ENCODE measurements at places on chromosomes 3 and 15. TPM values are rescaled to one million over a fixed set of nuclear protein-coding genes. Genes with fewer than 3 reads are reported as not detected.

Gene SH2D7
- polyA plus RNA-seq = not detected

Gene C3orf85
- 46.4 TPM for polyA plus RNA-seq

Gene C3orf49
- polyA plus RNA-seq = 0.13 TPM

Gene PPP1R14D
- not detected for polyA plus RNA-seq

Gene SLC6A11
- 0.01 TPM for polyA plus RNA-seq

Gene ABHD5
- polyA plus RNA-seq = 9.7 TPM

Gene CHDH
- 10.7 TPM for polyA plus RNA-seq

Gene SEMA5B
- polyA plus RNA-seq = 0.20 TPM

Gene GP5
- 0.15 TPM for polyA plus RNA-seq

Gene CNBP
- polyA plus RNA-seq = 291 TPM
